ENCODE measurements at places on chromosomes 6 and 20.

DNA sequence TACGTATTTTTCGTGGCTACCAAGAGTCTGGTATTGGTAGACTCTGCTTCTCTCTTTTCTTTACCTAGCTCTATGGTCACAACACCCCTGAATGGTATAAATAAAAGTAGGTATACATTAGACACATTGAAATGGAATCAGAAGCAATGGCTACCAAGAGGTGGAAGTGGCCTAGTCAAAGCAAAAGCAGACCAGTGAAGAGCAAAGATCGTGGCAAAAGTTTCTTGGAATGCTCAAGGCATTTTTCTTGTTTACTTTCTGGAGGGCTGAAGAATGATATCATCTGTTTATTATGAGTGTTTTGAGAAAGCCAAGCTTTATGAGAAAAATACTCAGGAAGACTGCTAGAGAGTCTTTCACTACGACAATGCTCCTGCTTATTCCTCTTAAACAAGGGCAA is 28.6 kb upstream of the MOCS1 start:
- DNase-seq: no peak

- no peak for DNase-seq
These were observed 319.7 kb upstream of the MAN1A1 start for GRCh38 chr6:119669221-119669620.

- no peak for DNase-seq
These were observed 167.9 kb upstream of the TNFAIP3 start for GRCh38 chr6:137699031-137699683.

DNA sequence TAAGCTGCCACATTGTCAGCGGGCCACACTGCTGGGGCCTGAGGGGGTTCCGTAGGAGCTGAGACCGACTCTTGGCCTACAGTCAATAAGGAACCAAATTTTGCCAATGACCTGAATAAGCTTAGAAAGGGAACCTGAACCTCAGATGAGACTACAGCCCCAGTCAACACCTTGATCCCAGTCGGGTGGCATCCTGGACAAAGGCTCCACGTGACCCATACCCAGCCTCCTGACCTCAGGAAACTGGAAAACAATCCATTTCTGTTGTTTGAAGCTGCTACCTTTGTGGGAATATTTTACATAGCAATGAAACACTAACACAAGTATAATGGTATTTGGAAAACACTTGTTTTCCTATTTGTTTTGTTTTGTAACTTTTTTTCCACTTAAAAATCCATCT is 179.9 kb upstream of the RALGAPA2 start:
- DNase-seq: no peak

- DNase-seq: no peak
These were observed 69.0 kb downstream of the ID4 start for GRCh38 chr6:19906171-19906570.

DNA sequence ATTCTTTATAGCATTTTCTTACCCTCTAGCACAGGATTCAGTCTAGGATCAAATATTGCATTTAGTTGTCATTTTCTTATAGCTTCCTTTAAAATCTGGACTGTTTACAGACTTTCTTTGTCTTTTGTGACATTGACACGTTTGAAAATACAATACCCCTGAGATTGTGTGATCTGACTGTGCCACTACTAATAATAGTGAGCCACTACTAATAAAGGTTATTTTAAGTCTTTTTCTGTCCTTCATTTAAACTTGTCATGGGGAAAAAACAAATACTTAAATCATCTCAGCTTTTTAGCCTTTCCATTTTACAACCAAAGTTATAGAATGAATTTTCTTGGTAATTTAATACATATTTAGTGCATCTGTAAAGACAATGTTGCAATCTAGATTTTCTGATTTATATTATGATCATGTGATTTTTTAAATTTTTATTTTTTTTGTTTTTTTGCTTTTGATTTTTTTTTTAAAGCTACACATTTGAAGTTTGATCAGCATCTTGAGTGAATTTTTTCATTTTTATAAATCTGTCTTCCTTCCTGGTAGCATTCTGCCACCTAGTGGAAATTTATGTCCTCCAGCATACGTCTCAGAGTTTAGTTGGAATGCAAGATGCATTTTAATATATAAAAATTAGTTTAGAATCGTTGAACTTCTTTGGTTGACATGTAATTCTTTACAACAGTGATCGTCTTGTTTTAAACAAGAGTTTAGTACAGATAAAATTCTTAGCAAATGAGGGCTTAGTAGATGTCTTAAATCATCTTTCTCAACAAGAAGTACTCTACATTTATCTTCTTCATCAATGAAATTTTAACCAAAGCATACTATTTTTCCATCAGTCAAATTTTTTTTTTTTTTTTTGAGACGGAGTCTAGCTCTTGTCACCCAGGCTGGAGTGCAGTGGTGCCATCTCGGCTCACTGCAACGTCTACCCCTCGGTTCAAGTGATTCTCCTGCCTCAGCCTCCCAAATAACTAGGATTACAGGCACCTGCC is 119.4 kb downstream of the NCOA3 start:
- no peak for DNase-seq

DNA sequence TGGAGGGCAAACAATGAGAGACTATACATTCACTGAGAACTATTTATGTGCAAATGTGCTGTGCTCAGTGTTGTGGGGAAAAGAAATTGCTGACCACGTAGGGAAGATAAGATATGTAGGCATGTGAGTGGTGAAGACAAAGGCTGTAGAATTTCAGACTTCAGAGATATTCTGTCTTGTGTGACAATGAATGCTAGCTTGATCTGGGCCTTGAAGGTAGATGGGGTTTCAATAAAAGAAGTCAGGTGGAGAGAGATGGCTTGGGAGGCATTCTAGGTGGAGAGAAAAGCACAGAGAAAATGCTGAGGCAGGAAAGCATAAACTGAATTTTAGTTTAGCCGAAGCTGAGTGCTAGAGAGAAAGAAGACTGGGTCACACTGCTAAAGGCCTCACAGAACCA is 56.8 kb upstream of the EEF1A1 start:
- no peak for DNase-seq

GRCh38 chr20:44104798-44105517 is 82.0 kb downstream of the JPH2 start:
- DNase-seq: no peak
